ENCODE measurements at places on chromosomes 16 and 17.
A peak's percentile ranks its signal among the peaks of the same experiment; 100 is the strongest.

DNA sequence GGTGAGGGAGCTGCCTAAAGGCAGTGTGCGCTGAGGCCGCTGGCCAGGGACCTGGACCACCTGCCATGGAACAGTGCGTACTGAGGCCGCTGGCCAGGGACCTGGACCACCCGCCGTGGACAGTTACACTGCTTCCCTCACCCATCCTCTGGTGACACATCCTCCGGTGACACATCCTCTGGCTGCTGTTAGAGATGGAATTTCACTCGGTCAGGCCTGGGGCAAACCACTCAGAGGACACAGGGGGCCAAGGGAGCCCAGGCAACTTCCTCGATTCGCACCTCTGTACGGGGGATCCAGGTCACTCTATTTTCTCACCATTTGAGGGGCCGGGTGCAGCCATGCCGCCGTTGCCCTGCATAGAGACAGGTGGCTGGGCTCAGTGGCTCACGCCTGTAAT lies 32.4 kb upstream of the RPTOR start:
- DNase-seq, result peak; percentile 98

GRCh38 chr17:81445642-81446503 lies 50.6 kb downstream of the BAHCC1 start:
- no peak for DNase-seq

DNA sequence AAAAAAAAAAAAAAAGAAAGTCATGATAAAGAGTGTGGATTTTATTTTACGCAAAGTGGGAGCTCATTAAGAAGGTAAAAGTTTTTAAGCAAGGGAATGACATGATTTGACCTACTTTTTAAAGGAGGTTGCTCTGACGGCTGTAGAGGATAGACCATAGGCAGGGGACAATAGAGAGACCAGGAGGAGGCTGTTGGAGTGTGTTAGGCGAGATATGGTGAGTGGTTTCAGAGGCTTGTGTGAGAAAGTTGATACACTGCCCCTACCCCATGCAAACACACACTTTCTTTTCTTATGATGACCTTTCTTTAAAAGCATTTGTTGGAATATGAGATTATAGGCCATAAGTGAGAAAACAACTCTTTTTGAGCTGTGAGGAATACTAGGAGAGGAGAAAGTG lies 82.0 kb downstream of the FTO start:
- no peak for DNase-seq

GRCh38 chr17:17682293-17682736 lies 1.1 kb downstream of the RAI1 start:
- peak; percentile 93 for DNase-seq

GRCh38 chr17:64164596-64165285 lies 34.8 kb upstream of the ERN1 start:
- no peak for DNase-seq

- peak; percentile 71 for DNase-seq
These were observed 10.0 kb upstream of the SLC4A1 start for GRCh38 chr17:44277976-44278375.

GRCh38 chr17:21816592-21817567 lies 124.6 kb downstream of the KCNJ18 start:
- DNase-seq, result peak; percentile 22

DNA sequence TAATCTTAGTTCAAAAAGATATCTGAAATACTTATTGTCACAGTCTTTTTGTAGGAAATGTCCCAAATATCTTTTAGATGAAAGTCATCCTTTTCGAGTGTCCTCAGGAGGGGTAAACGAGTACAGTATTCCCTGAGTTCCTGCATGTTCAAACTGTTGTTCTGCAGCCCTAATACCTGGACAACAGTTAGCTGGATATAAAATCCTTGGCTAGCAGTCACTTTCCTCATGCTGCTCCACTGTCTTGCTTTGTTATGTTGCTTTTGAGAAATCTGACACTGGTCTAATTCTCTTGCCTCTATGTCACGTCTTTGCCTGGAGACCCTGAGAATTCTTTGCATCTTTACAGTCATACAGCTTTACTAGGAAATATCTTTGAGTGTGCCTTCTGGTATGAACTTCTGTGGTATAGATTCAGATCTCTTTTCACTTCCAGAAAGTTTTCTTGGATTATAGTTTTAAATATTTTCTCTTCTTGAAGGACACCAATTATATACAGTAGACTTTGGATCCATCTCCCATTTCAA lies 9.5 kb downstream of the MBTD1 start:
- no peak for DNase-seq

DNA sequence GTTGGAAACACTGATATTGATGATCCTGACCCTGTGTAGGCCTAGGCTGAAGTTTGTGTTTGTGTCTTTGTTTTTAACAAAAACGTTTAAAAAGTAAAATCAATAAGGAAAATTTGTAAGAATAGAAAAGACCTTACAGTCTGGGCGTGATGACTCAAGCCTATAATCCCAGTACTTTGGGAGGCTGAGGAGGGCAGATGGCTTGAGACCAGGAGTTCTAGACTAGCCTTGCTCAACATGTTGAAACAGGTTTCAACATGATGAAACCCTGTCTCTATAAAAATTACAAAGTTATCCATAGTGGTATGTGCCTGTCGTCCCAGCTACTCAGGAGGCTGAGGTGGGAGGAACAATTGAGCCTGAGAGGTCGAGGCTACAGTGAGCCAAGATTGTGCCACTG lies 18.3 kb upstream of the TOM1L1 start:
- no peak for DNase-seq

- no peak for DNase-seq
These were observed 119.4 kb downstream of the MGAT5B start for GRCh38 chr17:76987486-76988093.

DNA sequence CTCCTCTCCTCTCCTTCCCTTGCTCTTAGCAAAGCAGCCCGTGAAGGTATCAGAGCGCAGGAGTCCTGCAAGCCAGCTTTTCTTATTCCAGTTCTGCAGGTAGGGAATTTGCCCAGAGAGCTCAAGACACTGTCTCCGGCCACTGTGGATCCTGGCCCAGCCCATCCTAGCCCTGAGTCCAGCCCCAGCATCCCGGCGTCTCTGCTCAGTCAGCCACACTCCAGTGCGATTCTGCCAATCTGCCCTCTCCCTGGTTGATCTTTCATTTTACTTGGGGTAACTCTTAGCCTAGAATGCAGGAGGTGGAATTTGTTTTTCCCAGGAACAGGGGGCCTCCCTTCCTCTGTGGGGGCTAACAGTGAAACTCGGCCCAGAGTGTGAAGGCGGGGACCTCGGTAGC lies 176.9 kb upstream of the GSE1 start:
- peak; percentile 94 for DNase-seq

DNA sequence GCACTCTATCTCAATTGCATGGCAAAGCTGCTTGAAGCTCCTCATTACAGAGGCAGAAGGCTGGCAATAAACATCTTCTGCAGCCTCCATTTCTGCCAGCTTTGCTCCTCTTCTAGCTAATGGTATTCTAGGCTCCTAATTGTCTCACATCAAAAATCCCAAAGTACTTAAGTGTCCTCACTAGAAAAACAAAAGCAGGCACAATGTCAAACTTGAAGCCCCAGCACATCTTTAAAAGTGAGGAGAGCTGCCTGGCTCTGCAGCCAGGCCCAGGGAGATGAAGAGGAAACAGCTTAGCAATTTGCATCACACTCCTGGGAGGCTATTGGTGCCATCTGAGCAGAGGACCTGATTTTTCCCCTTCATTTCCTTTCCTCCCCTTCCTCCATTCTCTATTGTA lies 197.1 kb downstream of the KCNJ2 start:
- DNase-seq, result no peak

GRCh38 chr16:87713451-87714229 lies 52.1 kb downstream of the KLHDC4 start:
- DNase-seq, result no peak

- peak; percentile 64 for DNase-seq
These were observed 5.2 kb downstream of the ZNF646 start for GRCh38 chr16:31079342-31079944.

DNA sequence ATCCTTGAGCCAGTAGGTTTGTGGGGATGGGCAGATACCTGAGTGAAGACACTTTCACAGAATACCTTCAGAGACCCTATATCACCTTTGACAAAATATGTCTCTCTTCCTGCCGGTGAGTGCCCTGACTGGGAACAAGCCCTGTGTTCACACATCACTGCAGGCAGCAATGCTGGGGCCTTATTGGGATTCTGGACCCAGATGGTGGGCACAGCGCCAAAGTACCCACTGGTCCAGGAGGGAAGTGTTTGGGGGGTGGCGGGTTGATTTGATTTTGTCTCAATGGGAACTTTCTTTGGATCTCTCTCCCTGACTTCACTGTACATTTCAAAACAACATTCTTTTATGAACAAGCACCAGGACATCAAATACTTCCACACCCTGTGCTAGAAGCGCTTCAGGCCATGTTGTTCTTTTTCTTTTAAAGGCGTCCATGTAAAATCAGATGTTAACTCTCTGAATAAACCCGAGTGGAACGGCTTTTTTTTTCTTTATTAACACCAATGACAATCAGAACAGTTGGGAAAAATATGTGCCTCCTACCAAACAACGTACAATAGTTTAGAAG lies 62.4 kb upstream of the AKTIP start:
- no peak for DNase-seq

GRCh38 chr17:57246257-57246656 lies 10.1 kb upstream of the MSI2 start:
- no peak for DNase-seq

DNA sequence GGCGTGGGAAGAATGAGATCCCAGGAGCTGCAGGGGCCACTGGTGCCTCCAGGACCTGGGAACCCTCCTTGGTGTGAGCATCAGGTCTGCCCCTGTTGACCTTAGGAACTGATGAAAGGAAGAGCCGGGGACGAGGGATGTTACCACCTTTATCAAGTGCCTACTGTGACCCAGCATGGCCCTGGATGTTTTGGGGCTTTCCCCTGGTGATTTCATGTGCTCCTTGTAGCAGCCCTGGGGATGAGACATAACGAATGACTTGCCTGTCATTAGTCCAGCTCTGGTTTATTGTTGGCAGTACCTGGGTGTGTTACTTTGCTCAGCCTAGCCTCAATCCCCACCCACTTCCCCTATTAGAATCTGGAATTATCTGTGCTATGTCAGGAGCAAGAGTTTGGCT lies 39.9 kb downstream of the WSCD1 start:
- no peak for DNase-seq

DNA sequence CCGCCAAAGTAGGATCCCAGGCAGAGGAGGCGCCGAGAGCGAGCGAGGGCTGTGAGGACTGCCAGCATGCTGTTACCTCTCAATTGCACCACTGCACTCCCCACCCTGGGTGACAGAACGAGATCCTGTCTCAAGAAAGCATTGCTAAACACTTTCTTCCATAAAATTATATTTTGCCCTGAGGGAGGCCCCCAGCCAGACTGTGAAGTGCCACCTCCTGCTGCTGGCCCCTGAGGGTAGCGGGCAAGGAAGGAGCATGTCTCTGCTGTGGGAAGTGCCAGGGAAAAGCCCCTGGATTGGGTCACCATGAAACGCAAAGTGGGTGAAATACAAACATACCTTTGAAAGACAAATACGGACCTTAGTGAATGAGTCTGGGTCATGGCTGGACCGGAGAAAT lies 78.0 kb upstream of the AMZ2 start:
- DNase-seq, result no peak

DNA sequence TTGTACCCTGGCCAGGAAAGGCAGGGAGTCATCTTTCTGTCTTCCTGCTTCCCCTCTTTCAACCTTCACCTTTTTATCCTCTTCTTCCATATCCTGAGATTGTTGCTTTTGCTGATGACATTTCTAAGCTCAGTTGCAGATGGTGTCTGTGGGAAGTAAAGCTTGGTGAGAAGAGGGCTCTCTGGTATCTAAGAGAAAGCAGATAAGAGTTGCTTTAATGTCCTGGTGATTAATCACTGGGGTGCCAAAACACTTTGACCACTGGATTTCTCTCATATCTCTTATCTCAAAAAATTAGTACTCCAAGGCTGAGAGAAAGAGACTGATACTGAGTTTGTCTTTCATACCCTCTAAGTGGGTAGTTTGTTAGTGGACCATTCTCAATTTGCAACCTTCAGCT lies 71.3 kb downstream of the NEUROD2 start:
- DNase-seq, result no peak

DNA sequence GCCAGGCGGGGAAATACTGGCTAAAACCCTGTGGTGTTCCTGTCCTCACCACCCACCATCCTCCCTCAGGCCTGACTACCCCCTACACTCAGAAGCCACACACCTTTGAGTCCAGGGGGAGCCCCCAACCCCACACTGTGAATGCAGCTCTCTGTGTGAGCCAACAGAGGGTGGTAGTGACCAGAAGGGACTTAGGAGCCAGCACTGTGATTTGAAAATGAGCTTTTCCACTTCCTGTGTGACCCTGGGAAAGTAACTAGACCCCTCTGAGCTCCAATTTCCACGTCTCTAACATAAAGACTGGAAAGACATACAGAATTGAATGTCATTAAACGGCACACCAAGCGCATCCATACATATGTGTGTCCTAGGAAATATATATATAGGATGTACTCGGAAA lies 58.7 kb downstream of the SDK2 start:
- no peak for DNase-seq

GRCh38 chr16:900211-900610 lies 70.6 kb downstream of the LMF1 start:
- DNase-seq, result no peak

GRCh38 chr17:65984299-65984698 lies 207.6 kb downstream of the CEP112 start:
- DNase-seq, result peak; percentile 8

- no peak for DNase-seq
These were observed at the start of gene HNF1B for GRCh38 chr17:37744961-37745800. HNF1B (minus strand) TSS chr17:37745059; CDS start chr17:37744884, 175 bp downstream.

GRCh38 chr17:79602621-79603020 lies 8.2 kb downstream of the RBFOX3 start:
- no peak for DNase-seq

DNA sequence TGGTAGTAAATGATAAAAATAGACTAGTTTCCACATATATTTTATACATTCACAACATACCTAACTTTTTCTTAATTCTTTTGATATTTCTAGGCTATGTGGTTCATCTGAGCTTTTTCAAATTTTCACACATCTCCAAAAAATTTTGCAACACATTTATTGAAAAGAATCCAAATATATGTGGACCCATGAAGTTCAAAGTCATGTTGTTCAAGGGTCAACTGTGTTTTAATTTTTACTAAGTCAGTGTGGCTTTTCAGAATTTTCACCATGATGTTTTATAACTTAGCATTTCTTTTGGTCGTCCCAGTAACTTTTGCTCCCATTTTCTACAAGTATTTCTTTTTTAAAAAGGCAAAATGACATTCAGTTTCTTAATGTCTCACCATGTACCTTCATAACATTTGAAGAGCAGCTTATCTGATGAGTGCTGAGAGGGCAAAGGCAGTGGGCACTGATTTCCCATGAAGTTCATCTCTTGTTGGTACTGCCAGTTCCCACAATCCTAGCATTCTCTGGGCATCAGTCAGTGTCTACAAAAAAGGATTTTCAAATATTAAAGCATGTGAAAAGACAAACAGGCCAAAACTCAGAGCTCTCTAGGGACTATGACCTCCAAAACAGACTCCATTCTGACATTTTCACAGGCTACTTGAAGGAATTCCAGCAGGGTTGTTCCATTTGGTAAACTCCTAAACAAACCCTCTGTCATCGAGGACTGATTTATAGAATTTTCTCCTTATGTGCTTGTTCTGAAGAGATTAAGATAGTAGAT lies 80.3 kb downstream of the MRTFB start:
- DNase-seq, result peak; percentile 71

Data from osteoblast (primary cell).